ENCODE measurements at places on chromosomes 16 and 17.

DNA sequence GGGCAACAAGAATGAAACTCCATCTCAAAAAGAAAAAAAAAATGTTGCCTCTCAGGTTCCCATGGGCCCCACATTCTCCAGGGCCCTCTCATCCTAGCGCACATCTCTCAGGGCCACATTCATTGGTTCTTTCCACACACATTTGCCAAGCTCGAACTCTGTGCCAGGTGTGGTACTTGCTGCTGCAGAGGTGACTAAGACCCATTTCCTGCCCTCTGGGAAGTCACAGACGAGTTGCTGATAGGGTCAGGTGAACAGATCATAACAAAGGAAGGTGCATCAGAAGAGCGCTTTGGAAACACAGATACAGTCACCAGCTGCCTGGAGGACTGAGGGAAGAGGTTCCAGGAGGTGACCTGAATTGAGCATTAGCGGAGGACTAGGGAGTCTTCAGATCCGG, 1.0 kb downstream of the GSDMA start:
- no peak for DNase-seq

- peak; percentile 81 for DNase-seq
Observed at GRCh38 chr17:45261577-45262515, at the start of gene SPATA32. SPATA32 (minus strand) TSS chr17:45262094; CDS start chr17:45262016, 78 bp downstream.

- DNase-seq = no peak
Observed at GRCh38 chr16:60818465-60818864, 1217.8 kb downstream of the CDH8 start.

GRCh38 chr16:27449434-27450195, 47.6 kb downstream of the IL21R start:
- DNase-seq = no peak

- DNase-seq = no peak
Observed at GRCh38 chr16:74605746-74606520, 981 bp downstream of the GLG1 start.

GRCh38 chr16:22653876-22654275, 143.2 kb downstream of the NPIPB5 start:
- no peak for DNase-seq

GRCh38 chr17:65364438-65364837, 197.0 kb downstream of the AXIN2 start:
- DNase-seq = no peak

DNA sequence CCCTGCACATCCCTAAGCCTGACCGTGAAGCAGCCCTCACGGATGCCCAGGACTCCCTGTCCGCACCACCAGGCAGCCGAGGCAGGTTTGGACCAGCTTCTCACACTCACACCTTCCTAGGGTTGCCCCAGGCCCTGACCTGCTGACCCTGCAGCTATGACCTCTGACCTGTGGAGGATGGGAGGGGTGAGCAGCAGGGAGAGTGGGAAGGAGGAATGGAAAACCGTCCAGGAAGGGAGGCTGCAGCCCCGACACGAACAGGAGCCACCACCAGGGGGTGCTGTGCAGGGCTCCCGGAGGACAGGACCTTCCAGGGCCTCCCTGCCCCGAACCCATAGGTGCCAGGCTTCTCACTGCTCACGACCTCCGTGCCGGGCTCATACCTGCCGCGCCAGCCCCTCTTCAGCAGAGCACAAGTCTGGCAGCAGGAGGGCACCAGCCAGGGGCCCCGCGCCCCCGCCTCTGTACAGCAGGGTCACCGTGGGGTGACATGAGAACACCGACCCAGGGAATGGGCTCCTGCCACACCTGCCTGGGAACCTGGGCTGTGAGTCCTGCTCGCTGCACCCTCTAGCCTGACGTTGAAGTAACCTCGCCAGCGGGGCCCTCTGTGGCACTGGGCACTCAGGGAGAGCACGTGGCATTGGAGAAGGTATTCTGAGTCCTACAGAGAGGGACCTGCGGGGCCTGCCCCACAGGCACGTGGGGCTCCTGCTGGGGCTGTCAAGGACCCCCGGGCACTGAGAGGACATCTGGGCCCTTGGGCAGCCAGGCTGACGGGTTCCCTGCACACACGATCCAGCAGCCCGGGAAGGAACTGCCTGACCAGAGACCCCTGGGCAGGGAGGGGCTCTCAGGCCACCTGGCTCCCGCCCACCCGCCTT, 37.6 kb downstream of the CTU2 start:
- DNase-seq = peak; percentile 77

DNA sequence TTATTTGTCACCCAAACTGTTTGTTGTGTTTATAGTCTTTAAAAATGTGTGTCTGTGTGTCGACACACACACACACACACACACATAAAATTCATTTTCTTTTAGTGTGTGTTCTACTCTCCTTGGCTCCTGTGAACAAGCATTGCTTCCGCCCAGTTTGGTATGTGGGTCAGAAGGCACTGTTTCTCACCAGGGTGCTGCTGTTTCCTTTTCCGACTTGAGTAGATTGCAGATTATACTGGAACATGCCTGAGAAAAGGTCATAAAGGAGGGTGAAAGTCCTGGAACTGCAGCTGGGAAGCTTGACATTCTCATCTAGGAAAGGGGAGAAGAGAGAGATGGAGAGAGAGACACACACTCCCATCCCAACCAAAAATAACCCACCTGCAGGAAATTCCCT, 330.3 kb downstream of the BCAS3 start:
- DNase-seq = peak; percentile 28

DNA sequence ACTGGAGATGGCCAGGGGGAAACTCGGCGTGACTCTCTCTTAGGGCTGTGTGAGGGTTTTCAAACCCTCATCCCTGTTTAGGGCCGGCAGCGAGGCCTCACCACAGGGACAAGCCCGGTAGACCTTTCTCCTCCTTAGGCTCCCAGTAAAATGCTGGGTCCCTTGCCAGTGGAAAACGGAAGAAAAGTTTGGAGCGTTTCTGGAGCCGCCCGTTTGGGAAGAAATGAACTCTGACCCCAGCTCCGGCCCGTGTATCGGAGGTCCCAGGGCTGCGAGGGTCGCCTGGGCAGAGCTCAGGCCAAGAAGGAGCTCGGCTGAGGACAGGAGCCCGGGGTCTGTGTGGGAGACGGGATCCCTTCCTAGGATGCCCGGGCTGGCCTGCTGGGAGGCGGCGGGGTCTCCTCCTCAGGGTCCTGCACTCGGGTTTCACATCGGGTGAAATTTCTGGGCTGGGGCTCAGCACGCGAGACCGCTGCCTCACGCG, 23.2 kb downstream of the ZNF213 start:
- no peak for DNase-seq

GRCh38 chr16:1082952-1083675, 10.6 kb downstream of the SSTR5 start:
- no peak for DNase-seq

DNA sequence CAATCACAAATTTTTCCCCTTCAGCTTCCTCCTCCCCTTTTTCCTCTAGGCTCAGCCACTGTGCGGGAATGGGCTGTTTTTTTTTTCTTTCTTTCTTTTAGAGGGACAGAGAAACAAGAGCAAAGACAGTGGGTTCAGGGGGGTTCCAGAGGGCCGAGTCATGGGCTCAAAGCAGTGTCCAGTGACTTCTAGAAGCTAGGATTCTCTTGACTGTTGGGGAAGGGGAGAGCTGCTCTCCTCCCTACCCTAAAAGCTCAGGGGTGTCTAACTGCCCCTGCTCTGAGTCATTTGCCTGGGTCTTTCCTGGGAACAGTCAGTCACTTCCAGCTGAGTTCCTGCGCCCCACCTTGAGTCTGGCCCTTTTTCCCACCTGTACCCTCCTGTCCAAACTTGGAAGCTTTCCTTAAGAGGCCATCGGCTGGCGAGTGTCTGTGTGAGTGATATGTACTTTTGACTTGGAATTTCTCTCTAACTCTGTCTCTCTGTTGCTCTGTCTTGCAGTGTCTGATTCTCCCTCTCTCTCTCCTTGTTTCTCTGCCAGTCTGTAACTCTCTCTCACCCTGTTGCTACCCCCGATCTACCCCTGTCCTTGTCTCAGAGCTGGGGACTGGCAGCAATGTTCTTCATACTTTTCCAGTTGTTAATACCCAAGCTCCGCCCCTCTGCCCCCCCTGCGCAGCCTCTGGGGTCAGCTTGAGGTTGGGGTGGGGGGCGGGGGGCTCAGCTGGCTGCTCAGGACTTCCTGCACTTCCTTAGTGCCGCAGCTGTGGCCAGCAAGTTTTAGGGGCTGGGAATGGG, 2.4 kb downstream of the THRA start:
- no peak for DNase-seq

DNA sequence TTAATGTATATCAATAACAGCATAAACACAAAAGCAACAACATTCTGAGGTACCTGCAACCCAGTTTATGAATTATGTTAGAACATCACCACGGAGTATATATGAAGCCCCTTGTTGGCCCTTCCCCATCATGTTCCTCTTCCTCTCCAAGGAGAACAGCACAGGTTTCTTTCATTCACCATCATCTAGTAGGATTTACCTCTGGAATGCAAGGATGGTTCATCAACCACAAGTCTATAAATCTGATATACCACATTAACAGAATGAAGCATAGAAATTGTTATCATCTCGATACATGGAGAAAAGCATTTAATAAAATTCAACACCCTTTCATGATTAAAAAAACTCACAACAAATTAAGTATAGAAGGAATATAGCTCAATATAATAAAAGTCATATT, 6.2 kb upstream of the PRSS54 start:
- no peak for DNase-seq

DNA sequence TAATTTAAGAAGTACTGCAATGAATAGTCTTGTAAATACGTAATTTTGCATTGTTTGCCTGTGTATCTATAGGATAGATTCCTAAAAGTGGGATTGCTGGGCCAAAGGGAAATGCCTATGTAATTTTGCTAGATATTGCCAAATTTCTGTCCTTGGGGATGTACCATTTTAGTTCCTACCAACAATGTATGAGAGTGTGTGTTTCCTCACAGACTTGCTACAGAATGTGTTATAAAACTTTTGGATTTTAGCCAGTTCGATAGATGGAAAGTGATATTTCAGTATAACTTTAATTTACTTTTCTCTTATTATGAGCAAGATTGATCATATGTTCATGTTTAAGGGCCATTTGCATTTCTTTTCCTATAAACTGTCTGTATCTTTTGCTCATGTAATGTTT, 8.3 kb downstream of the TANGO6 start:
- no peak for DNase-seq

- no peak for DNase-seq
Observed at GRCh38 chr16:70805380-70805779, 4.4 kb upstream of the VAC14 start.

DNA sequence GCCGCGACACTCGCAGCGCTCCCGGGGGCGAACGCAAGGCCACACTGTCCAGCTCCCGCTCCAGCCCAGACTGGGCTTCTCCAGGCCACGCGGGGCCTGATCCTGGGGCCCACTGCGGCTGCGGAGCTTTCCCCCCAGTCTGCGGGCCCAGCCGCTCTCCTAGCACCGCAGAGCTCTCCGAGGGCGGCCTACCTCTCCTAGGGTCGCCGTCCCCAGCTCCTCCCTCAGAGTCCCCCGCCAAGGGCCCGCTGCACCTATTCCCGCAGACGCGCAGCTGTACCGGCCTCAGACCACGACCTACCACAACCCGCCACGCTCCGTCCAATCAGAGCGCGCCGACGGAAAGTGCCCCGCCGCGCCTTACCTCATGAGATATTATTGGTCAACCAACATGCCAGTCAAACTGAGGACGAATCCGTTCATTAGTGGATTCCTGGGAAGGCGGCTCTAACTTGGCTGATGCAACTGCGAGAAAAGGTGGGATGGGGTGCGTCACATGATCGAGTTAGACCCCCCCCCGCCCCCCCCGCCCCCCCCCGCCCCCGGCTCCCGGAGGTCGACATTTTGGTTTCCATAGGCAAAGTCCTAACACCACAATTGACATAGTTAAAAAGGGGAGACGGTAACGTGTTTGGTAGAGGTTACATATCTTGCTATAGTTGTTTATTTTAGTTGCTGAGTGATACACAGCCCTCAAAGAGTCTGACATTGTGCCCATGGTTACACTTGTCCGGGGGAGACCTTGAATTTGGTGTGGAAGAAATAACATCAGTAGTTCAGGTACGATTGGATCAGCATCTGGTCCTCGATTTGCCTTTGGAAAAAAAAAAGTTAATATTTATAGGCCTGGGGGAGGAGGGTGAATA, at the start of gene AARS1:
Gene AARS1 (minus strand): TSS at position 278 of the 866 bp plus-strand sequence. CDS start 6,743 bp downstream, outside the sequence.
- peak; percentile 98 for DNase-seq

DNA sequence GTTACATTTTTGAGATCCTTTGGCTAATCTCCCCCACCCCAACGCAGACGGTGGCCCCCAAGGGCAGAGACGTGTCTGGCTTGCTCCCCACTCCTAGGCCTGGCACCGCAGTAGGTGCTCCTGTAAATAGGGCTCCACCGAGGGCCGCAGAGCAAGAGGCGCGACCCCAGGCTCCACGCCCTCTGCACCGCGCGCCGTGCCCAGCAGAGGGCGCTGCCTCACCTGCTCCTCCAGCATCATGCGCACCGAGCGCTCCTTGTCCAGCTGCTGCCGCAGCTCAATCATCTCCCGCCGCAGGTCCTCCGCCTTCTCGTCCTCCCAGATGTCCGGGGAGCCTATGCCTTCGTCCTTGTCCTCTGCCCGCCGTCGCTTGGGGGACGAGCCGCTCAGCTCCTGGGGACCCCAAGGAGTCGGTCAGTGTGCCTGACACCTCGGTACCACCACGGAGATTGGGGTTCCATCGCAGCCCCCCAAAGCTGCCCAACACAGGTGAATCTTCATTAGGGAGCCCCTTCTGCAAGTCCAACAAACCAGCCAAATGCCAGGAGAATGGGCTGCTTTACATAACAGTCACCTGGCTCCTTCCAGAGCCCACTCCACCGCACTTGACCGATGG, 11.2 kb downstream of the TFAP4 start:
- peak; percentile 41 for DNase-seq

DNA sequence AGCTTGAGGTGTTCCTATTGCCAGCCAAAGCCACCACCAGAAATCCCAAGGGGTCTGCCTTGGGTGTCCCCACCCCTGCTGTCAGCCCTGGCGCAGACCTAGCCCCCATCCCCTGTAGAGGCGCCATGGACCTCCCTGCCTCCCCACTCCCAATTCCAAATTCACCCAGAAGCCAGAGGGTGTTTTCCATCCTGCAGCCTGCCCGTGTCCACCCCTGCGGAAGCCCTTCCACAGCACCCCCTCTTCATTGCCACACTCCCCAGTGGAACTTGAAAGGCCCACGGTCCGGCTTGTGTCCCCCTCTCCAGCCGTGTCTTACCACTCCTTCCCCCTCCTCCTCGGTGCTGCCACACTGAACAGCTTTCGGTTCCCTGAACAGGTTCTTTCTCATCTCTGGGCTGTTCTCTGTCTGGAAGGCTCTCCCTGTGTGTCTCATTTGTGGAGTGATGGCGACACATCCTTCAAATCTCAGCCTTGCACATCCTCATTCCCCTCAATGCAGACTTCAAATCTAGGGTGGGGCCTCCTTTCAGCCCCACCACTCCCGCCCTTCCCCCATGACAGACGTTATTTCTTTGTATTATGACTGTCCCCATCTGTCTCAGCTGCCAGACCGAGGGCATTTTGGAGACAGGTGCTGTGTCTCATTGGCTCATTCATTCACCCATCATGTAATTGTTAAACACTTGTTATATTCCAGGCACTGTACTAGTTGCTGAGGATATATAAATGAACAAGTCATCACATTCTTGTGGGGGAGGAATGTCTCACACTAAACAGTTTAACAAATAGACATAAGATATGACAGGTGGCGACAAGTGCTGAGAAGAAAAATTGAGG, 36.3 kb downstream of the ADGRG5 start:
- DNase-seq = no peak

GRCh38 chr17:12737740-12738469, 51.4 kb upstream of the ARHGAP44 start:
- no peak for DNase-seq

Data from left colon (tissue), 2 donors.